ENCODE measurements at places on chromosomes 5 and 9.

DNA sequence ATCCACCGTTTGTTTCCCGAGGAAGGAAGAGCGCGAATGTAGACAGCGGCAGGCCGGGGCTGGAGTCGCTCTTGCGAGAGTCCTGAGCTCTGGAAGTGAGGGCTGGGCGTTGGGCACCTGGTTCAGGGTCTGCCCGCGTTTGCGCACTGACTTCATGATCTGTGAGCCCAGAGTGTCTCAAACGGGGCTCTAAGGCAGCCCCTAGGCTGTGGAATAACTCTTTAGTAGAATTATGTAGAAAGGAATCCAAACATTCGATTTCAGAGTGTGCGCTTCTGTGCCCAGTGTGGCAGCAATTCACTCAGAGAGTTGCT is 478 bp upstream of the GGTA1 start:
- DNase-seq = no peak

GRCh38 chr5:116970318-116970717 is 395.7 kb upstream of the SEMA6A start:
- DNase-seq = no peak

DNA sequence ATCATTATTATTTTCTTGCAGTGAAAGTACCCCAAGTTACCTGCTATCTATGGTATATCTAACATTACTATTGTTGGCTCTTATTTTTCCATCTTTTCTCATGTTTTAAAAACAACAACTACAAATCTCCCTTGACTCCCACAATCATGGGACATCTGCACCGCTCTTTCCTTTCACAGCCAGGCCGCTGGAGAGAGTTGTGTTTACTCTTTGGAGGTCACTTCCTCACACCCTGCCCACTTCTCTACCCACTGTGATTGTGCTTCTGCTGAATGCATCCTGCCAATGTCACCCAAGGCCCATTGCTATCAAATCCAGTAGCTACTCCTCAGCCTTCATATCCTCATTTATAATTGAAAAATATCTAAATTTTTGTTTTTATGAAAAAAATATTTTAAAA is 29.7 kb downstream of the SLC28A3 start:
- no peak for DNase-seq

DNA sequence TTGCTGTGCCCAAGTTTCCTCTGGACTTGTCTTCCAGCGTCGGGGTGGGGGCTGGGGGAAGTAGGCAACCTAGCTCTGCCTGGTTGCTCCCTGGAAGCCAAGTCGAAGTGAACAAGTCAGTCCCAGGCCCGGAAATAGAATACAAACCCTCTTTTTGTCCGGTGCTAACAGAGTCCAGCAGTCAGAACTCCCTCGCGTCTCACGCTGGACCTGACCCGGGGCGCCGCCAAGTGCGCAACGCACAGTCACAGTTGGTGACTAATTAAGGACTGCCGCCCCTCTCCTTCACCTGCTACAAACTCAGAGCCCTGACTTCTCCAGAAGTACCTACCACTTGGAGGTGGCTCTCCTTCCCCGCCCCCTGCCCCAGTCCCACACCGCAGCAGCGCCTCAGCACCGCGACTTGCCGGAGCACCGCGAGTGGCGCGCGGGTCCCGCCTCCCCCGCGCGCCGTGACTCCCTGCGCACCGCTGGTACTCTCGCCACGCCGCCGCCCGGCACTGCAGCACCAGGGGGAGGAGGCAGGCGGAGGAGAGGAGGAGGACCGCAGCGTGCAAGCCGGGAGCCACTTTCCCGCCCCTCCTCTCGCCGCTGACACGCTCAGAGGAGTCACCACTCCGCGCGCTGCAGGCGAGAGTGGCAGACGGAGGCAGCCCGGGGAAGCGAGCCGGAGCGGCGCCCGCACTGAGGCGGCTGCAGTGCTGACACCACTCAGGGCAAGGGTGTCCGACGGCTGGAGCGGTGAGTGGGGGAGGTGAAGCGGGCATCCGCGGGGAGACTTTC is at the start of gene SV2C:
TSS of gene SV2C (plus strand) at position 612 of the 783 bp plus-strand sequence. CDS start 48,368 bp downstream, outside the sequence.
- no peak for DNase-seq

DNA sequence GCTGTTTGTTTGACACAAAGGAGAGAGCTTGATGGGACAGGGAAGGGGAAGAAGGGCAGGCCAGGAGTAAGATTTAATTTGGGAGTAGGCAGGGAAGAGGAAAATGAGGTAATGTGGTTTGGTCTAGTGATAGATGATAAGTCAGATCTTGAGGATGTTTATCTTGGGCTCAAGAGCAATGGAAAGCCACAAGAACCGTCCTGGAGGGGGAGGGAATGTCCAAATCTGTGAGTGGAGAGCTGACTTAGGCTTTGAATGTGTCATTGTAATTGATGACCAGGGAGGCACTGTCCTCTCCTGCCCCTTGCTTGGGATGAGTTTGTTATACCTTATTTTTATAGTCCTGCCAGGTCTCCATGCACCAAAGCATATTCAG is 37.5 kb downstream of the MAMDC2 start:
- DNase-seq = no peak

- DNase-seq = no peak
Observed at GRCh38 chr5:68251386-68251785, 35.8 kb downstream of the PIK3R1 start.

- DNase-seq = no peak
Observed at GRCh38 chr5:68928617-68929302, 165.1 kb upstream of the SLC30A5 start.

DNA sequence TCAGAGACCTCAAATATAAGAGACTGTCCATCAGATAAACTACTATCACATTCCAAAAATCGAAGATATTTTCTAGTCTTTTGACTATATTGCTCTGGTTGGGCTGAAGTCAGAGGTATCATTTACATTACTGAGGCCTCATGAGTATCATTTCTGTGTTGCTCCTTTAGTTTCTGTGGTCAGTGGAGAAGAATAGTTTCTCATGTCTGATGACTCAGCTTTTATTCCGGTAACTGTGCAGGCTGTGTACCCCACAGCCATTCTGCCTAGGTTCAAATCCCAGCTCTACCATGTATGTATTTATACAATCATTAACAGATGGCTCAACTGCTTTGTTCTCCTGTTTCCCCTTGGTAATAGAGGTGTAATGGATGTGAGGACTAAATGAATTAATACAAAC is 179.3 kb downstream of the ALDH1A1 start:
- DNase-seq = no peak

DNA sequence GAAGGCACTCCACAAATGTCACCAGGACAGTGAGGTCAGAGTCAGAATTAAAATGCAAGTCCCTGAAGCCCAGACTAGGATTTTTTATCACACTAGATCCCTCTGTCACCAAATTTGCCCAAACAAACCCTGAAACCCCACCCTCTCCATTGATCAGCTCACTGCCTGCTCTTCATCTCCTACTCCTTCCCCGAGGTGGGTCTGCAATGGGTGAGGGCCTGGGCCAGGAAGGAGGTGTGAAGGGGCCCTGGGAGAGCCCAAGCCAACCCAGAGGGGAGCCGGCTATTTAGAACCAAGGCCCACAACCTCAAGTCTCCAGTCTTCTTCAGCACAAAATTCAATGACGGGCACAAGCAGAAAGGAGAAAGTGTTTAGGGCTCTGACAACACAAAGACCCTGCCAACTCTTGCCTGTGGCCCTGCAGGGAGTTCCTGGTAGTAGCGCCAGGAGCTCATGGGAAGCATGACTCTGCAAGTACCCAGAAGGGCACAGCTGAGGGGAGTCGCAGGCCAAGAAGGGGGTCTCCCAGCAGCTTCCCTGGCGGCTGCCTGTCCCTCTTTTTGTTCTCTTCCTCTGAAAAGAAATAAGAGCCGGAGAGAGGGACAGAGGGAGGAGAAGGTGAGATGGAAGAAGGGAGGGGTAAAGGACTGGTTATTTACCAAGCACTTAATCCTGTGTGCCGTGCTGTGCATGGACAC is 5.5 kb downstream of the FOXI1 start:
- DNase-seq = no peak

- no peak for DNase-seq
Observed at GRCh38 chr5:95907067-95907705, 54.5 kb downstream of the ELL2 start.
